Esophagus mucosa (tissue), 1 donor: ENCODE measurements at places on chromosomes 5 and 9. TPM values are rescaled to one million over a fixed set of nuclear protein-coding genes. Genes with fewer than 3 reads are reported as not detected.

The LCN10 gene
- total RNA-seq: 1.3 TPM

The TAF11L5 gene
- total RNA-seq: not detected

The TMEM252 gene
- not detected for total RNA-seq

The ZFR gene
- 32.9 TPM for total RNA-seq

The OTP gene
- not detected for total RNA-seq

The CCNI2 gene
- total RNA-seq: not detected

The MUSK gene
- total RNA-seq: 0.48 TPM
